Naive thymus-derived CD4-positive, alpha-beta T cell (primary cell): ENCODE measurements at places on chromosomes 6 and 20. TPM values are rescaled to one million over a fixed set of nuclear protein-coding genes. Genes with fewer than 3 reads are reported as not detected.

The TSBP1 gene
- not detected for total RNA-seq

The CCN6 gene
- total RNA-seq, result not detected

The FOXA2 gene
- not detected for total RNA-seq

The MUC21 gene
- not detected for total RNA-seq

The LY6G6F gene
- not detected in 2 replicates for total RNA-seq

- H3K4me1 ChIP-seq, result no peaks in the 10 kb centered on the region
- no peak overlapping the region for H3K27ac ChIP-seq
- no peak for DNase-seq
- no peak overlapping the region for H3K4me3 ChIP-seq
Observed at GRCh38 chr20:38111366-38112232, 53.5 kb downstream of the TGM2 start.

DNA sequence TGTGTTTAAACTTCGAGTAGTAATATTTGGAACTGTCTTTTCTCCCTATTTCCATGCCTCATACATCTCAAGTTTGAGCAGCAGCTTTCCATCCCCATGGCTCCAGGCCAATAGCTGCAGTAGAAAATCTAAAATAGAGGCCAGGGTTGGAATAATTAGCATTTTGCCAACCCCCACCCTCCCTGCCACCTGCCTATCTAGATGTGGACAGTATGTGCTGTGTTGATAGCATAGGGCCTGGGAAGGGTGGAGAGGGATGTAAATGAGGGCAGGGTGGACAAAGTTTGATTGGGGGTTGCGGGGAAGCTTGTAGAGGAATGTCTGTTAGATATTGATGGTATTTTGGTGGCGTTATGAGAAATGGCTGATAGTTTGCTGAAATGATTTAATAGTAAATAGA lies 5.6 kb downstream of the TOP1 start:
- H3K36me3 ChIP-seq, result peaks cover 4% of the 10 kb centered on the region
- H3K27me3 ChIP-seq, result no peaks in the 10 kb centered on the region
- H3K27ac ChIP-seq, result no peak overlapping the region
- H3K4me3 ChIP-seq, result no peak overlapping the region
- H3K4me1 ChIP-seq, result peaks cover 44% of the 10 kb centered on the region

DNA sequence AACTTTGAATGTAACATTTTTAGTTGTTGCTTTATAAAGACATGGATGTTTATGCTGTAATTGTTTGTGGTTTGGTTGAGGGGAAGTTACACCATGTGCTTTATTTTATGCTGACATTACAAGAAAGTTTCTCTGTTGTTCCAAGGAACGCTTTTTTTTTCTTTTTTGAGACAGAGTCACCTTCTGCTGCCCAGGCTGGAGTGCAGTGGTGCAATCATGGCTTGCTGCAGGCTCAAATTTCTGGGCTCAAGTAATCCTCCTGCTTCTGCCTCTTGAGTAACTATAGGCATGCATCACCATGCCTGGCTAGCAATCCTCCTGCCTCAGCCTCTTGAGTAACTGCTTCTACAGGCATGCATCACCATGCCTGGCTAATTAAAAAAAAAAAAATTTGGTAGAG lies 21.0 kb upstream of the IFNGR1 start:
- no peaks in the 10 kb centered on the region for H3K4me1 ChIP-seq
- H3K27ac ChIP-seq, result no peak overlapping the region
- no peaks in the 10 kb centered on the region for H3K27me3 ChIP-seq
- H3K36me3 ChIP-seq, result no peaks in the 10 kb centered on the region

DNA sequence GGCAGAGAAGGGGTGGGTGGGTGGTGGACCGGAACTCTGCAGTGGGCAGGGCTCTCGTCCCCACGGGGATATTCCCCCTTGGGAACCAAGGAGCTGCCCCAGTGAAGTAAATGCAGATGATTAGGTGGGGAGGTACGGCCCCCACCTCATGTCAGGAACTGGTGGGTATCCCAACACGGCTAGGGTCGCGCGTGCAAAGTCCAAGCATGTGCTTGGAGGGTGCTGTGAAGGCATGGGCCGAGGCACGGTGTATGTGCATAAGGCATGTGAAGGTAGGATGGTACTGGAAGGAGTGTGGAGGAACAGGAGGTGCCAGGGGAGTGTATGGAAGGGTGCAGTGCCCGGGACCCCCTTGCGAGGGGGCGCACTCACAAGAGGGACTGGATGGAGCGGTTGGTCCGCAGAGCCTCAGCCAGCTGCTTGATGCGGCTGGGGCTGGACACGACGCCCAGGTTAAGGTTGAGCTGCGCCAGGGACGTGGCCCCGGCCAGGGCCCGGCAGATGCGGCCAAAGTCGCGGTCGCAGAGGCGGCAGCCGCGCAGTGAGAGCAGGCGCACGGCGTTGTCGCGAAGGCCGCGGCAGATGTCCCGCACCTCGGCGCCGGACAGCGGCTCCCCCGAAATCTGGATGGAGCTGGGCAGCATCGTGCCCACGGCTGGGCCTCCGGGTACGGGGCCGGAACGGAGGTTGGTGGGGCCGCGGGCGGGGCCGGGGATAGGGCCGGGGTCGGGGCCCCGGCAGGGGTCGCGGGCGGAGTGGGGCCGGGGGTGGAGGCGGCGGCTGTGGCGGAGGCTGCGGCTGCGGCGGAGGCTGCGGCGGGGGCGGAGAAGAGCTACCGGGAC lies 783 bp downstream of the LRRC73 start:
- H3K36me3 ChIP-seq, result peaks cover 19% of the 10 kb centered on the region
- H3K4me3 ChIP-seq, result no peak overlapping the region
- no peak for DNase-seq
- no peaks in the 10 kb centered on the region for H3K27me3 ChIP-seq

- no peak overlapping the region for H3K4me3 ChIP-seq
- H3K36me3 ChIP-seq, result no peaks in the 10 kb centered on the region
- no peaks in the 10 kb centered on the region for H3K4me1 ChIP-seq
- DNase-seq, result no peak
- no peaks in the 10 kb centered on the region for H3K27me3 ChIP-seq
Observed at GRCh38 chr6:100084991-100085364, 91.0 kb upstream of the MCHR2 start.

- H3K27me3 ChIP-seq, result no peaks in the 10 kb centered on the region
- no peak for DNase-seq
- no peak overlapping the region for H3K4me3 ChIP-seq
- peaks cover 56% of the 10 kb centered on the region for H3K36me3 ChIP-seq
Observed at GRCh38 chr6:166938150-166938549, 18.2 kb downstream of the RNASET2 start.

DNA sequence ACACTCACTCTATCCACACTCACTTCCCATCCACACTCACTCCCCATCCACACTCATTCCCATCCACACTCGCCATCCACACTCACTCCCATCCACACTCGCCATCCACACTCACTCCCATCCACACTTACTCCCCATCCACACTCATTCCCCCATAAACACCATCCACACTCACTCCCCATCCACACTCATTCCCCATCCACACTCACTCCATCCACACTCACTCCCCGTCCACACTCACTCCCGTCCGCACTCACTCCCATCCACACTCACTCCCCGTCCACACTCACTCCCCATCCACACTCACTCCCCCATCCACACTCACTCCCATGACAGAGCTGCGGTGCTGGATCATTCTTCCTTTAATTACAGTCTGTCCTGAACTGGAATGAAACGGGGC lies 17.1 kb downstream of the THBS2 start:
- no peaks in the 10 kb centered on the region for H3K36me3 ChIP-seq
- no peak overlapping the region for H3K4me3 ChIP-seq
- no peaks in the 10 kb centered on the region for H3K27me3 ChIP-seq
- no peak for DNase-seq
- no peaks in the 10 kb centered on the region for H3K4me1 ChIP-seq
- H3K27ac ChIP-seq, result no peak overlapping the region

GRCh38 chr6:37459981-37460800 lies 27.2 kb downstream of the CMTR1 start:
- H3K4me3 ChIP-seq, result no peak overlapping the region
- H3K4me1 ChIP-seq, result no peaks in the 10 kb centered on the region
- H3K27ac ChIP-seq, result no peak overlapping the region
- DNase-seq, result no peak
- peaks cover 88% of the 10 kb centered on the region for H3K36me3 ChIP-seq
- no peaks in the 10 kb centered on the region for H3K27me3 ChIP-seq

DNA sequence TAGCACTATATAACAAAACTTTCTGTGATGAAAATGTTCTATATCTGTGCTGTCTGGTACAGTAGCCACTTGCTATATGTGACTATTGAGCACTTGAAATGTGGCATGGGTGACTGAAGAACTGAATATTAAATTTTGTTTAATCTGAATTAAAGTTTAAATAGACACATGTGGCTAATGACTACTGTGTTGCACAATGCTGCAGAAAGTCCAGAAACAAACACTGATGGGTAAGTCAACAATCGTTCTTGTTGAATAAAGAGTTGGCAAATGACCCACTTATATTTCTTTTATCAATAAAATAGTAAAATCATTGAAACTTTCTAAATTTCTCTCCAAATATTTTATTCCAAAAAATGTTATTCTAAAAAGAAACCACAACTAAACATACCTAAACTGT lies 81.8 kb downstream of the PROKR2 start:
- no peaks in the 10 kb centered on the region for H3K27me3 ChIP-seq
- no peak overlapping the region for H3K27ac ChIP-seq
- no peak overlapping the region for H3K4me3 ChIP-seq

DNA sequence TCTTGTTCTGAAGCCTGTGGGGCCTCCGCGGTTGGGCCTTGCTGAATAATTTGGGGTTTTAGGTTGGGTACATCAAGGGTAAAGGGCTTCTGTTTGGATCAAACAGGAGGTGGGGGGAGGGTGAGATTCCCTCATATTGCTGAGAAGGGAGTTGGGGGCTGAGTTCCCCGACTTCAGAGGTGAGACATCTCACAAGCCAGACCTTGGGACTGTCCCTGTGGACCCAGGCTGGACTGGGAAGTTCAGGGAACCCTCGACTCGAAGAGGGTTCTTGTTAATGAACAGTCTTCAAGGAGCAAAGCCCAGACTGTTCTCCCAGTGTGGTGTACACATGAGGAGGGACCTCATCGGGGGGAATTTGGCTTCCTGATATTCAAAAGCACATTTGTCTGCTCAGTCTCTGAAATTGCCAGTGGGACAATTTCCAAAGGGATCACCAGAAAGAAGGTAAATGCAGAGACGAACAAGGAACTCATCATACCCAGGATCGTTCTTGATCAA lies 118.5 kb downstream of the SYCP2 start:
- no peak overlapping the region for H3K27ac ChIP-seq
- no peaks in the 10 kb centered on the region for H3K36me3 ChIP-seq
- no peaks in the 10 kb centered on the region for H3K27me3 ChIP-seq
- DNase-seq, result no peak
- H3K4me3 ChIP-seq, result no peak overlapping the region
- H3K4me1 ChIP-seq, result no peaks in the 10 kb centered on the region

DNA sequence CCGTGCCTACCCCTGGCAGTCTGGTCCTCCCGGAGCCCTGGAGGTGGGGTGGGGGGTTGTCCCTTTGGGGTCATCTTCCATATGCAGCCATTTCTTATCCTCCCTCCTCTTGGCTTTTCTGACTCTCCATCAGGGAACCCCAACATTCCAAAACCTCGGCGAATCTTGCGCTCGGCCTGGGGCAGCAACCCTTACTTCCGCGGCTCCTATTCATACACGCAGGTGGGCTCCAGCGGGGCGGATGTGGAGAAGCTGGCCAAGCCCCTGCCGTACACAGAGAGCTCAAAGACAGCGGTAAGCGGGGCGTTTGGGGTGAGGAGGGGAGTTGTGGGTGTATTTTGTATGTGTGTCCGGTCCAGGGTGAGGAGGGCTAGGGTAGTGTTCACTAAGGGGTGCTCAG lies 168.0 kb upstream of the RNF24 start:
- H3K36me3 ChIP-seq, result no peaks in the 10 kb centered on the region
- DNase-seq, result no peak
- no peaks in the 10 kb centered on the region for H3K27me3 ChIP-seq
- H3K4me3 ChIP-seq, result no peak overlapping the region
- H3K27ac ChIP-seq, result no peak overlapping the region

DNA sequence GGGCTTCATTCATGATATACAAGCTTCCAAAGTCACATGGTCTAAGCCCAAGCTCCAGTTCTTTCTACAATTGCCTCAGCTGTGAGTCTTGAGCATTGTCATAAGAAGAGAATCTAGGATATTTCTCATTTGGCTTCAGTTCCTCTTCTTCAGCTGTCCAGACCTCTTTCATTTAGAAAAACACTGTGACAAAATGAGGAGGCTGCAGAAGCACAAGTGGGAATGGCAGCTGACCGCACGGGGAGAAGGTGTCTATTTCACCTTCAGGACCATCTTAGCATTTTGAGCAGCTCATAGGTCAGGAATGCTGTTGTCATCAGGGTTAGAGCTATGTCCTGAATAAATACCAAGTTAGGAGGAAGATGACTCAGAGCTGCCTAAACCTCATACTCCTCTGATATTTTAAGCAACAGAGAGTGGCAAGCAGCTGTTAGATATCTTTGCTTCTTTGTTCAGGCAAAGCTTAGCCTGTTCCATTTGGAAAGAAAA lies 390.1 kb upstream of the CITED2 start:
- no peaks in the 10 kb centered on the region for H3K27me3 ChIP-seq
- no peaks in the 10 kb centered on the region for H3K36me3 ChIP-seq
- no peak overlapping the region for H3K27ac ChIP-seq
- no peak for DNase-seq

GRCh38 chr6:44012078-44012493 lies 115.2 kb downstream of the MRPL14 start:
- H3K36me3 ChIP-seq, result no peaks in the 10 kb centered on the region
- no peak overlapping the region for H3K27ac ChIP-seq
- no peaks in the 10 kb centered on the region for H3K4me1 ChIP-seq
- no peak for DNase-seq

DNA sequence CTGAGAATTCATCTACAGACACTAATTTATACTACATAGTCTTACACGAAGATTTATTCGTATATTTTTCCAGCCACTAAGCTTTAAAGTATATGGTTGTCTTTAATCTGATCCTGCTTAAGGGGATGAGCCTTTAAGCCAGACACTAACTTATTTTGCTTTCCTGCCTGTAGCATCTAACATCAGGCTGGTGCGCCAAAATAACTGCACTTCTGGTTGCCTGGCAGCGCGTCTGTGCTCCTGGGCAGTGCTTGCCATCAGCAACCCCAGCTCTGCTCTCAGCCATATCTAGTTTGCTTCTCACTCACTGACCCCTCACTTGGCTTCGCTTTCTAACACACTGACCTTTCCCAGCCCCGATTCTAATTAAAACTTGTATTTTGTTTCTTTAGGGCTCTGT lies 21.8 kb downstream of the HMGCLL1 start:
- no peaks in the 10 kb centered on the region for H3K4me1 ChIP-seq
- no peaks in the 10 kb centered on the region for H3K27me3 ChIP-seq
- no peak for DNase-seq
- H3K27ac ChIP-seq, result no peak overlapping the region
- no peaks in the 10 kb centered on the region for H3K36me3 ChIP-seq
- H3K4me3 ChIP-seq, result no peak overlapping the region

DNA sequence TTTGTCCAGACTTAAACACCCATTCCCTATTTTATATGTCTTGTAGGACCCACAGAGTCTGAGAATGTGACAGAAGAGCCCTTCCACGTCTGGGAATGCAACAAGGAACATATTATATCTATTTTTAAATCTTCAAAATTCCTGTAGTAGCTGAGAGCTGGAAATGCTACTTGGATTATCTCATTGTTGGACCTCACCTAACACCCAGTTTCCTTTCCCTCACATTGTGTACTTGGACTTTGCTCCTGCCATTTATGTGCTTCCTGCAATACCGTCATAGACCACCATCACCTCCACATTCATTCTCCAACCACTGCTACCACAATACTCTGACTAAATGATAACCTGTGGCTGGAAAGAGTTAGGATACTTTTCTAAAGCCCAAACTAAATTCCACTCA lies 335.4 kb downstream of the COL12A1 start:
- no peak overlapping the region for H3K4me3 ChIP-seq
- no peaks in the 10 kb centered on the region for H3K27me3 ChIP-seq
- no peaks in the 10 kb centered on the region for H3K4me1 ChIP-seq
- H3K27ac ChIP-seq, result no peak overlapping the region
